Hypothalamus (tissue), 51 donors: ENCODE measurements at places on chromosomes 3 and 15.

DNA sequence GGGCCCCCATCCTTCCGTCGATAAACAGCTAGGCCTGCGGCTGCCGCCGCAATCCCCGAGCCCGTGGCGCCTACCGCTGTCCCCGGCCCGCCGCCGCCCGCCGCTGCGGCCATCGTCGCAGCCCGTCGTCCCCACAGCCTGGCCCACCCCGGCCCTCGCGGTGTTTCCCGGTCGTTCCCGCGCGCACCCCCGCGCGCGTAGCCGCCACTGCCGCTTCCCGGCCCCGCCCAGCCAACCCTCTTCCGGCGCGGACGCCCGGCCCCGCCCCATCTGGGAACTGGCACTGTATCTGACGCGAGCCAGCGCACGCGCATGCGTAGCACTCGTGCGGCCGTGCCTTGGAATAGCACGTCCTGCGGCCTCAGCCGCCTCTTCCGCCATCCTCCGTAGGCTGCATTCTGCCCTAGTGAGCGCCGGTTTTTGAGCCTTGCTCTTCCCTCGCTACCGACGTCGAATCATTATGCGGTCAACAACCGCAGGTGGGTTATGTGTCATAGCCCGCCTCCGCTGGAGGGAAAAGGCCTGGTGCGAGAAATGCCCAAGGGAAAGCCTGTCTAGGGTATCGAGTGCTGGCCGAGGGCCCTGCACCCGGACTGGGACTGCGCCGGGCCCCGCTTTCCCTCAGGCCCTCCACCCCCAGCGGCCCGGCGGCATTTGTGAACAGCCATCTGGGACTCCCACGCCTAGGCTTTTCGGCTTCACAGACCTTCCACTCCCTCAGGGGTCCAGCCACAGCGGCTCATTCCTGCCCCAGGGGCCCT, at the start of gene SMARCC1:
Gene SMARCC1, minus strand, starts transcription at position 209 of the 761 bp plus-strand sequence. Its CDS starts 96 bp downstream, at position 113.
- DNase-seq, result peak; percentile 94

DNA sequence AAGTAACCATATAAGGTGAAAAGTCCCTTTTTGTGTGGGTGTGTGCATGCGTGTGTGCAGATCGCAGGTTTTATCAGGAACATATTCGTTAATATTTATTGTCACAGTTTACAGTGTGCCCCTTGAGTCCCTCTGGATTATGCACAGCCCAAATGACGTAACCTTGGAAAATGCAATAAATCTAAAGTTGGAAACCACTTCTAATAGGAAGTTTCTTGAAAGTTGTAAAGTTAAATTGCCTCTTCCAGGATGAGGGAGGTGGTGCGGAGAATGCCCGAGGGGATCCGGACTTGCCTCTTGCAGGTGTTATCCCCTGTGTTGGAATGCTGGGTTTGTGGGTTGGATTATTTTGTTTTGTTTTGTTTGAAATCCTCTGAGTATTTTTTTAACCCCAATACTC, 143.3 kb downstream of the CMSS1 start:
- no peak for DNase-seq

DNA sequence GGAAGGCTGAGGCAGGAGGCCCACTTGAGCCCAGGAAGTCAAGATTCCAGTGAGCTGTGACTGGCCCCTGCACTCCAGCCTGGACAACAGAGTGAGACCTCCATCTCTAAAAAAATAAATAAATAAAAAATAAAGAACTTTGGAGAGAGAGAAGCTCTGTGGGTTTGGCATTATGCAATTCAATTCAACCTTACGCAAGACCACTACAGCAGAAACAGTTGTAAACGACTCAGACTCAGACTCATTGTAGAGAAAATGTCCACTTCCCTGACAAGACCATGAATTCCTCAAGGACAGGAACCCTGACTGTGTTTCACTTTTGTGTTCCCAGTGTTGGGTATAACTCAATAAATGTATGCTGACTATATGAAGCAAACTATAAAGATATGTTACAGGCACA, 90.3 kb upstream of the C3orf80 start:
- DNase-seq, result no peak

DNA sequence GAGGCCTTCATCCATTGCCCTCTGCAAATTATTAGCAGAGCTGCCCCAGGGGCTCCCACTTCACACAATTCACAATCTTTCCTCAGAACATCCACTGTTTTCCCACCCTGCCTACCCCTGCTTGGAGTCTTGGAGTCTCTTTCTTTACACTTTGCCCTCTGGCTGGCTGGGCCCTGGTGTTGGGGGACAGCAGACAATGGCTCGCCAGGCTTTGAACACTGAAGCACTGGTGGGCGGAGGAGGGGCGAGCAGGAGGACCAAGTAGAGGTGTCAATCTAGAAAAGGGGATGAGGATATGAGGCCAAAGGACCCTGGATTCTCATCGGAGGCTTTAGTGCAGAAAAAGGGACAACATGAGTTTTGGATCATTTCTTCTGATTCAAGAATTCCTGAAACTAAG, 212.0 kb downstream of the NR1D2 start:
- DNase-seq, result no peak

DNA sequence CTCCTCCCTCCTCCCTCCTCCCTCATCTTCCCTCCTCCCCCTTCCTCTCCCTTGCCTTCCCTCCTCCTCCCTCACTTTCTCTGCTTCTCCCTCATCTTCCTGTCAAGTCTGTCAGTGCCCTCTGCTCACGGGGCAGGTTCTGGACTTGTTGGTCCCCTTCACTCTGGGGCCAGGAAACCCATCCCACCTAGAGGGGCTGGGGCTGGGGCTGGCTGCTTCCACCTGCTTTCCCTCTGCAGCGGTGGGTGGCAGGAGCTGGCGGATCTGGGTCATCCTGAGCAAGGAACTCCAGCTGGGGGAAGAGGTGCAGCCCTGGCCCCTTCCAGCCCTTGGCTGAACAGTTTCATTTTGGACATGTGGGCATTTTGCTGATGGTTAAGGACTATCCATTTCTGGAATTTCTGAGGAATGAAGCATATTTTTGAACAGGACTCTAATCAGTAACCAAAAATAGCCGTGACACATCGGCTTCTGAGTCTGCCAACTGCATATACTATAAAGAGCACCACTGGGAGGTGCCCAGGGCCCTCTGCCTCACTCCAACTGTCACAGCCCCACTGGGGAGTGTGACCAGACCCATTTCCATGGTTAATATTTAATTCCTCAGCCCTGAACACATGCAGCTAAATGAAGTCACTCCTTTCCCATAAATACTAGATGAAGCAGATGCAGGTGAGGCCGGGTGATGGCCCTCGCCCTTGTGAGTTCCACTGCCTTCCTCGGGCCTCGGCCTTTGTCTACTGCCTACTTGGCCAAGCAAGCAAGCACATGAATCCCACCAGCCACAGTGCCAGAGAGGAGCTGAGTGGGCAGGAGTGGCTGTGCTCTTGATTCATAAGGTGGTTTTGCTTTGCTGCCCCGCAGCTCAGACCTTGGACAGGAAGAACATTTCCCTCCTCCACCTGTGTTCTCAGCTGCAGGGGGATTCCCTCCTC, 39.8 kb downstream of the CHDH start:
- DNase-seq, result no peak

- DNase-seq, result no peak
Observed at GRCh38 chr3:128469556-128469955, 2.9 kb upstream of the DNAJB8 start.

- DNase-seq, result no peak
Observed at GRCh38 chr3:73484656-73485248, 140.0 kb downstream of the PDZRN3 start.

- DNase-seq, result no peak
Observed at GRCh38 chr3:185744997-185745843, 79.6 kb downstream of the IGF2BP2 start.

DNA sequence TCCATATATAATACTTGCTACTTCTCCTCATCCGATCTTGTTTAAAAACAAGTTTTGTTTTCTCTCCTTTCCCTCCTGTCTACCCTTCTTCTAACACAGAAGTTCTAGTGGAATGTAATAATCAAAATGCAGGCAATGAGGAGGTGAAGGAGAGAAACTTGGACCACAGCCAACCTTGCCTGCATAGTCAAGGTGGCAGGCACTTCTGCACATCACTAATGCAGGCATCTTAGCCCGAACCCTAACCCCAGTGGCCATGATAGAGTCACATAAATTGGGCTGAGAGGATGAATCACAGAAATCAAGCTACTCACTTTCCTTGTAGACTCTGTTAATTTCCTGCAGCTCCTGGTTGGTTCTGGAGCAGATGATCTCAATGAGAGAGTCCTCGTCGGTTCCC, 41.0 kb downstream of the ANXA2 start:
- no peak for DNase-seq

DNA sequence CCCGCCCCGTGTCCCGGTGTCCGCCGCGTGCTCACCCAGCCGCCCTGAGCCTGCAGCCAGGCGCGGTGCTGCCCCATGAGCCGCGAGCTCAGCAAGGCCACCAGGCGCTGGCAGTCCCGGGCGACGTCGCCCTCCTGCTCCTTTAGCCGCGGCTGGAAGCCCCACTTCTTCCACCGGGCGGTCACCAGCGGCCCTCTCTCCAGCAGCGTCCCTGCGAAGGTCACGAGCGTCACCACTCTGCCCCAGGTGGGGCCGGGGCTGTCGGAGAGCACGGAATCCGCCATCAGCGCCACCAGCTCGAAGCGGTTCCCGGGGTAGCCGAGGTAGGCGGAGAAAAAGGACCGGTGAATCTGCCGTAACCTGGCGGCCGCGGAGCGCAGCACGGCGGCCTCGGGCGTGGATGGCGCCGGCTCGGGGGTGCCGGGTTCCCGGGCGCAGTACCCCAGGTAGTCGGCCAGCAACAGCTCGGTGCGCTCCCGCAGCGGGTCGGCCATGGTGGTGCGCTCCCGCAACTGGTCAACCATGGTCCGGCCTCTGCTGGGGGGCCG, 298 bp downstream of the BCL2L10 start:
- DNase-seq, result no peak

DNA sequence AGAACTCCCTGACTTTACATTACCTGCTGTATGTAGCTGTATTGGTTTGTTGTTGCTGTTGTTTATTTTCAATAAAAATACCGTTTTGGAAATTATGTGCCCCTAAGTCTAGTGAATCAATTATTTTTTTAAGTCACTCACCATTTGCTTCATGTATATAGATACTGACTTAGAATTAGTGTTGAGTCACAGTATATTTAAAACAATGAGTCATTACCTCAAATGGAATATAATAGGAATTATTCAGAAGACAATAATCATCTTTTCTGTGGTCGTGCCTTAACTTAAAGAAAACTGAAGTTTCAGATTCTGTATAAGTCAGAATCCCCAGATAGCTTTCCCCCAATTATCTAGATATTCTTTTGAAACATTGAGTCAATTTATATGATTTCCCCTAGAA, 21.0 kb upstream of the ALDH1A2 start:
- DNase-seq, result no peak
